ENCODE measurements at places on chromosomes 12 and 14.
A peak's percentile ranks its signal among the peaks of the same experiment; 100 is the strongest.

GRCh38 chr12:101855364-101855884 lies 22.0 kb upstream of the DRAM1 start:
- peaks cover 2% of the 10 kb centered on the region for H3K4me1 ChIP-seq
- DNase-seq, result no peak
- no peak overlapping the region for H3K27ac ChIP-seq
- H3K36me3 ChIP-seq, result no peaks in the 10 kb centered on the region
- no peaks in the 10 kb centered on the region for H3K27me3 ChIP-seq

DNA sequence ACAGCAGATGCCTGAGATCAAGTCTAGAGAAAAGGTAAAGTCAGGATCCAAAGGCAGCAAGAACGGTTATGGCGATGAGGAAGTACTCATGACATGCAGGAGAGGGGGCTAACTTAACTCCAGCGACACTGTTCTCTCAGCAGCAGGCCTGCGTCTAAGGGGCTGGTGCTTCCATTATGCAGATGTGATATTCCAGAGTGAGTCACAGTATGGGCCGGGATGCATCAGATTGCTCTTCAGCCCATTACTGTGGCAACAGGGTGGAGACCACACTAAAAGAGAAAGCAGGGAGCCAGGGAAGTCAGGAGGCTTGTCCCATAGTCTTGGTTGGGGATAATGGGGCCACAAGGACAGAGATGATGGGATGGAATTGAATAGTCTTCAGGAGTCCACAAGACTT lies 151.8 kb upstream of the NTF3 start:
- H3K27ac ChIP-seq, result no peak overlapping the region
- no peaks in the 10 kb centered on the region for H3K27me3 ChIP-seq
- no peaks in the 10 kb centered on the region for H3K4me1 ChIP-seq
- H3K4me3 ChIP-seq, result no peak overlapping the region

GRCh38 chr12:49776413-49776812 lies 35.1 kb downstream of the TMBIM6 start:
- H3K4me3 ChIP-seq, result no peak overlapping the region
- no peak overlapping the region for H3K27ac ChIP-seq
- H3K36me3 ChIP-seq, result no peaks in the 10 kb centered on the region
- no peak for DNase-seq

- H3K4me3 ChIP-seq, result peak overlapping the region; percentile 92
- peak overlapping the region; percentile 100 for H3K27ac ChIP-seq
- DNase-seq, result peak; percentile 92
- no peaks in the 10 kb centered on the region for H3K27me3 ChIP-seq
- peaks cover 10% of the 10 kb centered on the region for H3K4me1 ChIP-seq
Measured at GRCh38 chr14:68795597-68796417, 2.9 kb upstream of the ZFP36L1 start.

DNA sequence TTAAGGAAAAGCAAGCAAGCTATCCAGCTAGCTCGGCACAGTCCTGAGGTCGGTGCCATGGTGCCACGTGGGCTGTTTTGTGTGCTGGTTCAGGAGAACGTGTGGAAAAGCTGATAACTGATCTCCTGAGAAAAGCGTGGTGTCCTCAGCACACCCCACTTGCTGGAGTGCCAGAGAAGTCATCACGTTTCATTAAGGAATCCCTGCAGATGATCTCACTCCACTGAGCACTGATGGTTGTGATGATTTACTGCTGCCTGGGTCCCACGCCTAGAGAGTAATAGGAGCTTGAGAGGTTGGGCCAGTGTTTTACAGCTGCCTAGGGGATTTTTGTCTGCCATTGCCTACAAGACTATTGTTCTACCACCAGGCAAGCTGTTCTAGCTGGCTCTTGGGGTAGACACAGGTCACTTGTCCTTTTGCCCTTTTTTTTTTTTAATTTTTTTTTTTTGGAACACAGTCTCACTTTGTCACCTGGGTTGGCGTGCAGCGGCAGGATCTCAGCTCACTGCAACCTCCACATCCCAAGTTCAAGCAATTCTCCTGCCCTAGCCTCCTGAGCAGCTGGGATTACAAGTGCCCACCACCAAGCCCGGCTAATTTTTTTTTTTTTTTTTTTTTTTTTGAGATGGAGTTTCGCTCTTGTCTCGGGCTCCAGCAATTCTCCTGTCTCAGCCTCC lies 42.3 kb upstream of the EVL start:
- no peak overlapping the region for H3K4me3 ChIP-seq
- H3K4me1 ChIP-seq, result no peaks in the 10 kb centered on the region
- DNase-seq, result no peak
- no peaks in the 10 kb centered on the region for H3K27me3 ChIP-seq
- H3K27ac ChIP-seq, result peak overlapping the region; percentile 49

DNA sequence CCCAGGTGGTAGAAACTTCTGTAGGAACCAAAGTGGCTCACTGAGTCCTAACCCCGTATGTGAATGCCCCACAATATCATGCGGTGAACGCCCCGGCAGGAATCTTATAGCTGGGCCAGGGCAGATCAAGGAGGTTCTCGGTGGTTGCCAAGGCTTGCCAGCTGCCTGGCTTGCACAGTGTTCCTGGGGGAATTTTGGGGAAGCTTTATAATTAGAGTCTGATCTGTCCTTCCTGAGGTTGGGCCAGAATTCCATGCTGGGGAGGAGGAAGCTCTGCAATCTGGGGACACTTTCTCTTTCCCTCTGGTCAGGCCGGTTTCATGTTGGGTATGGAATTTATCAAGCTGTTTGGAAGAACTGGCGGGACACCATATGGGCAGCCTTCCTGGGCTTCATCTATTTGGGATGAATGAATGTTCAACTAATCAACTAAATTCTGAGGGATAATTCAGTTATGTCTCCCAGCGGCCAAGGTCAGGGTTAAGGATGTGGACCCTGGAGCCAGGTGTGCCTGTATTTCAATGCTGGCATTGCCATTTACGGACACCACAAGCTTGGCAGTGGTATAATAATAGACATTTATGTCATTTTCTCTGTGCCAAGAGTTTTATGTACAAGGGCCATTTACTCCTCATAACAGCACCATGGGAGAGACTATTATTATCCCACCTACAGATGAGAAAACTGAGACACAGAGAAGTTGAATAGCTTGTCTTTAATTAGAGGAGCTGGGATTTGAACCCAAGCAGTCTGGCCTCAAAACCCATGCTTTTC lies 54.3 kb downstream of the SVOP start:
- no peaks in the 10 kb centered on the region for H3K4me1 ChIP-seq
- no peaks in the 10 kb centered on the region for H3K36me3 ChIP-seq
- H3K4me3 ChIP-seq, result no peak overlapping the region
- DNase-seq, result no peak
- no peak overlapping the region for H3K27ac ChIP-seq

GRCh38 chr12:112370199-112370598 lies 12.0 kb downstream of the HECTD4 start:
- H3K27me3 ChIP-seq, result no peaks in the 10 kb centered on the region
- no peak for DNase-seq
- no peaks in the 10 kb centered on the region for H3K4me1 ChIP-seq
- H3K36me3 ChIP-seq, result no peaks in the 10 kb centered on the region

DNA sequence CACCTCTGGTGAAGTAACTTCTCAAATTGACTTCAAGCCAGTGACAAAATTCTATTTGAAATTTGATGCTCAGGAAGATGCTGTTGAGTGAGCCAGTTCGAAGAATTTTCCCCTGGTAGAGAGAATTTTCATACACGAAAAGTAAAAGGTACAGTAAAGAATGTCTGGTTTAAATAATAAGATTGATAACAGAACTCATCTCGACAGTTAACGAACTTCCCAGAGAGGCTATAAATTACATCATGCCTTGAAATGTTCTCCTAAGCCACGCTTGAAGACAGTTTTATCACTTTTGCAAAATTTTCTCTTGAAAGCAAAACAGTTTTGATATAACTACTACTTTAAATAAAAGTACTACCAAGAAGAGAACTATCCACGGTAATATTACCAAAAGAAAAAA lies 14.4 kb upstream of the OR11G2 start:
- no peak overlapping the region for H3K27ac ChIP-seq
- no peak for DNase-seq
- H3K27me3 ChIP-seq, result no peaks in the 10 kb centered on the region
- H3K4me1 ChIP-seq, result no peaks in the 10 kb centered on the region
- H3K4me3 ChIP-seq, result no peak overlapping the region

DNA sequence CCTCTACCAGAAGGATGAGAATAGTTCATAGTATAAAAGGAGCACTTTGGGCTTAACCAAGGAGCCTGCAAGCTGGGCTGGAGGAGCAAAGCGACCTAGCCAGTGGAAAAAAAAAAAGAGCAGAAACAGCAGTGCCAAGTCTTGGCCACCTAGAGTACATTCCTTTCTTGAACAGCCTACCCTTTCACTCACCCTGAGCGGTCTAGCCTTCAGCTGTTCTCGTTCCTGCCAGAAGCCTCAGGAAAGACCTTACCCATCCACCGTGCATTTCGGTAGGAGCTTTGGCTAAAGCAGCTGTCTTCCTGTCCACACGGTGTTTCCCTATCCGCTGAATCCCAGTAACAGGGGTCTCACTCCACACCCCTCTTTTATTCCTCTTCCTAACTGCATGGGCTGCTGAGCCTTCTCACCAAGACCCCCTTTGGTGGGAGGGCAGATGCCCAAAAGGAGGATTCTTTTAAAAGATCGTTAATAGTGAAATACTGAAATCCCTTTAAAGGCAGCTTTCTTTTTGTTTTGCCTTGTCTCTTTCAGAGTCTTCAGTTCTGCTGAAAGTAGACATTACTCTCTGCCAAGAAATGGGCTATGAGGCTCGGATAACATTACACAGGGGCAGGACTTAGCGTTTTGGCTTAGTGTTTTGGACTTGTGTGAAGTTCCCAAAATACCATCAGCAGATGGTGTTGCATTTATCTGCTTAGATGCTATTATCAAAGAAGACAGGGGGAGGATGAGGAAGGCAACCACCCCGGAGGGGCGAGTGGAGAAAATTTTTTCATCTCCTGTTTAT lies 88.5 kb upstream of the METAP2 start:
- H3K4me1 ChIP-seq, result peaks cover 25% of the 10 kb centered on the region
- peak; percentile 69 for DNase-seq
- H3K4me3 ChIP-seq, result peak overlapping the region; percentile 58

DNA sequence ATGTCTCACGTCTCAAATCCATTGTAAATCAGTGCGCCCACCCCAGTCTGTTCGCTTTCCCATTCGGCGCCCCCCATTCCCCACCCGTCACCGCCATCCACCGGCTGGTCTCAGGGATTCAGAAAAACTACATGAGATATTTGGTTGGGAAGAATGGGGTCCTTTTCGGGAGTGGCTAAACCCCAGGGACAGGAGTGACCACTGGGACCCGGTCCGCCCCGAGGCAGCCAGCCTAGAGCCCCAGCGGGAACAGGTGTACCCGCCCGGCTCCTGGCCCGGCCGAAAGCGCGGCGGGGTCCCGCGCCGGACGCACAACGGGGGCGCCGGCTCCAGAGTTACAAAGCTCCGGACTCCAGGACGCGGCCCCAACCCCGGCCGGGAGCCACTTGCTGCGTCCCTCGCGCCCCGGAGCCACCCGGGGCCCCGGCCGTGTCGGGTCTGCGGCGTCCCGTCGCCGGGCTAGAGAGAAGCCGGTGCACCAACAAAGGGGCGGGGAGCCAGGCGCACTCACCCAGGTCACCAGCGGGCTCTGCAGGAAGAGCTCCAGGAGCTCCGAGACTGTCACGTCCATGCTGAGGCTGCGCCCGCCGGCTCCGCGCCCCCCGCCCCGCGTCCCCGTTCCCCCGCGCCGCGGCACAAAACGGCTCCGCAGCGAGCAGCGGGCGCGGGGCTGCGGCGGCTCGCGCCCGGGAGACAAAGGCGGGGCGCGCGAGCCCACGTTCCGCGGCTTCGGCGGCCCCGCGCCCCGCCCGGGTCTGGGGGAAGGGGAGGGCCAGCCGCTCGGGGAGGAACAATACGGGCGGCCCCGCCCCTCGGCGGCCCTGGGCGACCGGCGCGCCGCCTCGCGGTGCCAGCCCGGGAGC lies at the start of gene CCDC88C:
TSS of gene CCDC88C (minus strand) at position 701 of the 863 bp plus-strand sequence. CDS start at position 571, 130 bp downstream.
- no peaks in the 10 kb centered on the region for H3K36me3 ChIP-seq
- H3K4me3 ChIP-seq, result peak within 1 kb of the TSS; percentile 56
- peaks cover 4% of the 10 kb centered on the region for H3K27me3 ChIP-seq
- peaks cover 6% of the 10 kb centered on the region for H3K4me1 ChIP-seq

DNA sequence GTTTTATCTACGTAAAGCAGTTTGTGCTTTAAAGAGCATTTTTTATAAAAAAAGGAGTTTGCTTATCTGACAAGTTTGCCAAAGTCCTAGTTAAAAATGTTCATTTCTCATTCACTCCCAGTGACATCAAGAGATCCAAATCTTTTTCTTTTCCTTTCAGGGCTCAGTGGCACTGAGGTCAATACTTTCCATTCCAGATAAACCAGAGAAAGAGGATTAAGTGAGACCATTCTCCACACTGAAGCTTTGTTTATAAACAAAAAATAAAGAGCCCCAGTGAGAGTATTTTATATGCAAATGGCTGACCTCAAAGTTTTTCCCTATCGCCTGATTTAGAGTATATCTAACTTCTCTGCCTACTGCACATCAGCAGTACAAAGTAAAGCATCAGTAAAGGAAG lies 199.8 kb downstream of the ALG10B start:
- no peaks in the 10 kb centered on the region for H3K36me3 ChIP-seq
- DNase-seq, result no peak
- no peaks in the 10 kb centered on the region for H3K4me1 ChIP-seq
- H3K4me3 ChIP-seq, result no peak overlapping the region
- no peak overlapping the region for H3K27ac ChIP-seq
- H3K27me3 ChIP-seq, result no peaks in the 10 kb centered on the region

DNA sequence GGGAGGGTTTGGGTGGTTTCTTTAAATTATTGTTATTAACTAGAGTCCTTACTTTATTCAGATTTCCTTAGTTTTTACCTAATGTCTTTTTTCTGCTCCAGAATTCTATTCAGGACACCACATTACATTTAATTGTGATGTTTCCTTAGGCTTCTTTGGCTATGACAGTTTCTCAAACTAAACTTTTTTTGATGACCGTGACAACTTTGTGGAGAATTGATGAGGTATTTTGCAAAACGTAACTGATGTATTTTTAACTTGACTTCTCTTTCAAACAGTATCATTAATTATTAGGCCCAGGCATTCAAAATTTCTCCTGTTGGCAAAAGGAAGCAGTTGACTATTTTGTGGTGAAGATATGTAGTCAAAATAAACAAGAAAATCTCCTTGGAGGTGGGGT lies 10.5 kb downstream of the RNASE6 start:
- H3K36me3 ChIP-seq, result no peaks in the 10 kb centered on the region
- DNase-seq, result no peak
- no peak overlapping the region for H3K27ac ChIP-seq
- H3K27me3 ChIP-seq, result no peaks in the 10 kb centered on the region
- H3K4me1 ChIP-seq, result no peaks in the 10 kb centered on the region

GRCh38 chr14:20827326-20827725 lies 24.7 kb upstream of the RNASE1 start:
- no peaks in the 10 kb centered on the region for H3K27me3 ChIP-seq
- no peak for DNase-seq
- no peaks in the 10 kb centered on the region for H3K36me3 ChIP-seq

- no peaks in the 10 kb centered on the region for H3K36me3 ChIP-seq
- no peaks in the 10 kb centered on the region for H3K27me3 ChIP-seq
- H3K27ac ChIP-seq, result peak overlapping the region; percentile 63
- no peak overlapping the region for H3K4me3 ChIP-seq
Measured at GRCh38 chr12:67716817-67717216, 68.3 kb downstream of the DYRK2 start.

Measured in ascending aorta (tissue), 2 donors.